CD4-positive, alpha-beta T cell treated with Interleukin-10 for 1 hour (primary cell): ENCODE measurements at places on chromosomes 1 and 21.
A peak's percentile ranks its signal among the peaks of the same experiment; 100 is the strongest.

DNA sequence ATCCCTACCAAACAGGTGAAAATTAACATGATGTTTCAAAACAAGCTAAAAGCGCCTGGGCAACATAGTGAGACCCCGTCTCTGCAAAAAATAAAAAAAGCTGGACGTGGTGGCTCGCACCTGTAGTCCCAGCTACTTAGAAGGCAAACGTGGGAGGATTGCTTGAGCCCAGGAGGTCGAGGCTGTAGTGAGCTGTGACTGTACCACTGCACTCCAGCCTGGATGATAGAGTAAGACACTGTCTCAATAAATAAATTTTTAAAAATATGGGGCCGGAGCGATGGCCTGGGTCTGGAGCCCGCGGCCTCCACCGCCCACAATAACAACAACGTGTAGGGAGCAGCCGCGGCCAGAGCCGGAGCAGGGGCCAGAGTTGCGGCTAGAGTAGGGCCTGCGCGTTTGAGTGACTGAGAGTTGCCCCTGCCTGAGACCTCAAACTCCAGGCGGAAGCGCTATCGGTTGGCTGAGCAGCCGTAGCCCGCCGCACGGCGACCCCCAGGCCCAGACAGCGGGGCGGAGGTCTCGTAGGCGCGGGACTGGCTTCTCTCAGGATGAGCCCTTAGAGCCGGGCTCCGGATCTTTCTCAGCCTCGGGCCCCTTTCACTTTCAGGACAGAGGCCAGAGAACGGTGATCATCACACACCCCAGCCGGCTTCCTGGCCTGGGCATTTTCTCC lies 41.4 kb downstream of the ZMYM1 start:
- DNase-seq: no peak

DNA sequence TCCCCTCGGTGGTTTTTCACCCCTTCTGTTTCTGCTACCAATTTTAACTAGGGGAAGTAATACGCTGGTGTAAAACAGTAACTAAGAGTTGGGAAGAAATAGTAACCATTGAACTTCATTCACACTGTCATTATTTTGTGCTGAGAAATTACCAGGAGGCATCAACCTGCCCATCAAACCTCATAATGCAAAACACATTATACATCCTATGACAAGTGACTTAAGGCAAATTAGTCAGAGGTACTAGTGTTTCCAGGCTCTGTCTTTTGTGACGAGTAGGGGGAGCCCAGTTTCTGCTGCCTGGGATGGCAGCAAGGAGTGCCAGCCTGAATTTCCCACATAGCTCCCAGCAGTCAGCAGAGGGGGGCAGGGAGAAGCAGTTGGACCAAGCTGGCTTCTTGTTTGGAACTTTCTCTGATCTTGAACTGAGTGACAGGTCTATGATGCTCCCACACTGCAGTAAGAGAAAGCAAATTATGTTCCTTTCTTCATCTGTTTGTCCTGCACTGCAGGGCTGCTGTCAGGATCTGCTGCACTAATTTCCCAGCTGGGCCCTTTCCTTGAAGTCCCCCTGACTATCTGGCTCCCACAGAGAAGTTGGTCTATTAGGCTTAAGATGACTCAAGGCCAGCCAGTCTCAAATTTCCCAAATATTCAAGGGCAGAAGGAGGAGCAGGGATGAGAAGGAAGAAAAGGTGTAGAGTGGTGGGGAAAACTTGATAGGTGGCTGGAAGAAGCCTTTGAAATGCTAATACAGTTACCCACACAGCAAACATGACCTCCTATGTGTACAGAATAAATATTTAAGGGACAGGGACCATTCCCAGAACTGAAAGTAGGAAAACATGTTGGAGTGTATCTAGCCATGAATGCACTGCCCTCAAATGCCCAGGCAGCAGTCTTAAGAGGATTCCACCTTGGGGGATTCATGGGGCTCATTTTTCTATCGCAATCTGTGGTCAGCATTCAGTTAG lies 322.8 kb downstream of the SEC16B start:
- DNase-seq: no peak

GRCh38 chr1:55631509-55631908 lies 416.3 kb upstream of the USP24 start:
- DNase-seq: no peak

DNA sequence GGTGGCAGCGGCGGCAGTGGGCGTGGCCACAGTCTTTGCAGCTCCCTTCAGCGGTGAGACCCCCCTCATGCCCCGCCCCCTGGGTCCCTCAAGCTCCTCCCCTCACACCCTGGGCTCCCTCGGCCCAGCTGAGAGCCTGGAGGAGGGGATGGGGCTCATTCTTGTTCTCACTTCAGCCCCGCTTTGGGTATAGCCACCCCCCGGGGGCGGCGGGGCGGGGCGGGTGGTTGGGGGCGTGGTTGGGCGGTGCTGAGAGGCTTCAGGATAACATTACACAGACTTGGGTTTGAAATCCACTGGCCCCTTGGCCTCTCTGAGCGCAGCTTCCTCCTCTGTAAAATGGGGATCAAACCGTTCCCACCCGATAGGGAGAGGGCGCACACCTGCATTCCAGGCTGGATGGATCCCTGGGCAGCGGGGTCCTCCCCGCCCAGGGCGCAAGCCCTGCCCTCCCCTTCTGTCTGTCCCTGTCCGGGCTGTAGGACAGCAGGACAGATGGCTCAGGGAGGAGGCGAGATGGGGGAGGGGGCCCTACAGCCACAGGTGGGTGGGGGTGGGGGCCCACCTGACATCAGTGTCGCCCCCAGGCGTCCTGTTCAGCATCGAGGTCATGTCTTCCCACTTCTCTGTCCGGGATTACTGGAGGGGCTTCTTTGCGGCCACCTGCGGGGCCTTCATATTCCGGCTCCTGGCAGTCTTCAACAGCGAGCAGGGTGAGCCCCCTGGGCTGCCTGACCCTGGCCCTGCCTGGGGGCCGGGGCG lies 5.1 kb downstream of the CLCNKA start:
- DNase-seq: peak; percentile 29

DNA sequence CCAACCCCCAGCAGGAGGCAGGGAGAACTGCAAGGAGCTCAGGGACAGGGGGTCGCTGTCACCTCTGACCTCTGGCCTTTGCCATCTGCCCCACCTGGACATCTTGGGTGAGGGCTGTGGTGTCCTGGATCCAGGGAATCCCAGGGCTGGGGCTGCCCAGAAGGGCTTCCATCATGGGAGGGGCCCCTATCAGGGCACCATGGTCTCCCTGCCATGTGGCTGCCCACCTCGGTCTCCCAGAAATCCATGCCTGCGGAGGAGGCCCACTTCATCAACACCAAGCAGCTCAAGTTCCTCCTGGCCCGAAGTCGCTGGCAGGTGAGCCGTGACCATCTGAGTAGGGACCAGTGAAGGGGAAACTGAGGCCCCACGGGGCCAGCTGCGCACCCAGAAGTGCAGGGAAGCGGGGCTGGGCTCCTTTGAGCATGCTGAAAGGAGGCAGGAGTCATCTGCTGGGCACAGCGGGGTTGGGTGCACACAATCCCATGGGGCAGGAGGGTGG lies 36.1 kb downstream of the TRIM11 start:
- DNase-seq: no peak

GRCh38 chr1:111989531-111990025 lies at the start of gene KCND3:
Gene KCND3 (minus strand): TSS chr1:111989668.
- DNase-seq: no peak

GRCh38 chr1:207892764-207893163 lies 18.2 kb downstream of the CD34 start:
- DNase-seq: no peak

- no peak for DNase-seq
Observed at GRCh38 chr1:62995173-62995572, 211.2 kb downstream of the ATG4C start.

DNA sequence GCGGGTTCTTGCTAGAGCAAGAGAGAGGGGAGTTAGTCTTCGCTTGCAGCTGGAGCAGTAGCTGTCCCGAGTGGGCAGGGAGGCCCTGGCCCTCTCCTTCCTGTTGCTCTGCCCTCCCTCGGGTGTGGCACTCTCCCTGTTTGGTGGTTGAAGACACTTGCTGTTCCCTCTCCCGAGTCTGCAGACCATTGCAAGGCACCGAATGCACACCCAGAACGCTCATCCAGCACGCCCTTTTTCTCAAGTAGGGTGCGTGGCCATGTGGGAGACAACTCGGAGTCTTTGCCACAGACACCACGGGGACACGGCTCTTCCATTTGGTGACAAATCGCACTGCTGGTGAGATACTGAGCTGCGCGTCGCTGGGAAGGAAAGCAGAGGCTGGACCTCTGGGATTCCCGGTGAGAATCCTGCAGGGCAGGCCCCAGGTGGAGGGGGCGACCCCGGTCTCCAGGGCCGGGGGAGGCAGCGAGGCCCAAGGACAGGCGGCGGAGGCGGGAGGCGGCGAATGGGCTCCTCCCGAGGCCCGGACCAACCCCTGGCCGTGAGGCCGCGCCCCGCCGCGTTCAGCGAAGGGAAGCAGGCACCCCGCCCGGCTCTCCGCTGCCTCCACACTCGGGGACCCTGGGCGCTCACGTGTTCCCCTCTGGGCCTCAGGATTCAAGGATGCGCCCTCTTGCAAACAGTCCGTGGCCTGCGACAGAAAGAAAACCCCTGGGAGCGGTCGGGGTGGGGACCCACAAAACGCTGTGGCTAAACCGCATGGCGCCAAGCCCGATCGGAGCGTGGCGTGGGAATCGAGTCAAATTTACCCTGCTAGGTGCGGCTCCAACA lies 10.4 kb upstream of the TMEM200B start:
- no peak for DNase-seq

- DNase-seq: no peak
Observed at GRCh38 chr1:38829368-38829767, 30.2 kb downstream of the RRAGC start.

GRCh38 chr1:221643404-221644144 lies 98.3 kb downstream of the DUSP10 start:
- no peak for DNase-seq

GRCh38 chr1:91682882-91683597 lies 182.4 kb downstream of the CDC7 start:
- no peak for DNase-seq

GRCh38 chr1:229203030-229203751 lies 67.7 kb upstream of the RAB4A start:
- DNase-seq: peak; percentile 10

GRCh38 chr1:244074559-244075171 lies 23.6 kb downstream of the ZBTB18 start:
- peak; percentile 78 for DNase-seq

DNA sequence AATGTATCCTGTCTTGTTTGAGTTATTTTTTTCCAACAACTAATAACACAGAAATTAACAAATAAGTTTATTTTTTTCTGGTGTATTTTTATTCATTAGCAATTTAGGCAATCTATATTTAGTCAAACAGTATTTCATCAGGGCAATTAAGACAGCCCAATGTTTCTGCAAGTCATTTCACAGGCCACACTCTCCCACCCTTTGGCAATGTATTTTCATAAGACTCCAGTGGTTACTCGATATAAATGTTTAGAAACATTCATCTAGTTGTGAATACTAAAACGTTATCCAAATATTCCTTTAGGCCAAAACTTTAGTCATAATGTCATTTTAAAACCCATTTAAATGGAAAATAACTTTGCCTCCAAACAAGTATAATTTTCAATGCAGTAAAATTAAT lies 142.1 kb downstream of the KCNT2 start:
- no peak for DNase-seq

DNA sequence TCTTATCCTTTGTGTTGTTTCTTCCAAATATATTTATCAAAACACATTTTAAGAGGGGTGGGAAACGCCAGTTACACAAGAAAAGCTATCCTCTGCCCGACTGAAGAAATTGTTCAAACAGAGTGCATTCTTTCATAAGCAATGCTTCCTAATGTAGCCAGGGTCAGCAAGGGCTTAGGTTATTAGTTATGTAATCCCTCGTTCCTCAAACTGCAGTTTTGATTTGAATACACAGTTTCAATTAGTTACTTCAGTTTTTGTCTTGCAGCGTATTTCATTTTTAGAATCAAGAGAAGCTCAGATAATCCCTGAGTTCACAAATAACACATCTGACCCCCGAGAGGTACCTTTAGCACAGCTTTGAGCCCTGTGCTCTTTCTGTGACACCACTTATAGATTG lies 141.7 kb upstream of the NRIP1 start:
- no peak for DNase-seq

DNA sequence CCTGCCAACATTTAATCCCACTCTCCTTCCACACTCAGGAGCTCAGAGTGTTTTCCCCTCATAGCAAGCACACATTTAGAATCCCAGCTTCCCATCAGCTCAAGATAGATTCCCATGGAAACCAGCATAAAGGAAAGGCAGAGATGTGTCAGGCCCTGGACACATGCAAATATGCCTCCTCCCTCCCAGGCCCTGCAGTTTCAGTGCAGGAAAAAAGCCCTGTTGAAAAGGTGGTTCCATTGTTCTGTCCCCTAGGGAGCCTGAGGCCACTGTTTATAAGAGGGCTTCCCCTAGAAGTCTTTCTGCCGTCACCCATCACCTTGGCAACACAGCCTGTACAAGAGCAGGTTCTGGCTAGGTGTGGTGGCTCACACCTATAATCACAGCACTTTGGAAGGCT lies 3.6 kb downstream of the CACNA1S start:
- no peak for DNase-seq

DNA sequence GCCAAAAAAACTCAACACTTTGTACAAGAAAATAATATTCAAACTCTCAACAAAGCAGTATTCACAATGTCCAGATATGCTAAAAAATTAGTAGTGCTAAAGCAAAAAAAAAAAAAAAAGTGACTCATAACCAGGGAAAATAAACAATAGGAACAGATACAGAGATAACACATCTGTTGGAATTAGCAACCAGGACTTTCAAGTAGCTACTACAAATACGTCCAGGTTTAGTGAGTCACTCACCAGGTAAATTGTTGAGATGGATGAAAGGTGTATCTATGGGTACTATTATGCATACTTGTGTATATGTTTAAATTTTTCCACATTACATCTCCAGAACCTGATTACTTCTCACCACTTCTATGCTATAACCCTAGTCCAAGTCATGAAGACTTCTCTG lies 144.8 kb upstream of the SLC35F3 start:
- DNase-seq: no peak

DNA sequence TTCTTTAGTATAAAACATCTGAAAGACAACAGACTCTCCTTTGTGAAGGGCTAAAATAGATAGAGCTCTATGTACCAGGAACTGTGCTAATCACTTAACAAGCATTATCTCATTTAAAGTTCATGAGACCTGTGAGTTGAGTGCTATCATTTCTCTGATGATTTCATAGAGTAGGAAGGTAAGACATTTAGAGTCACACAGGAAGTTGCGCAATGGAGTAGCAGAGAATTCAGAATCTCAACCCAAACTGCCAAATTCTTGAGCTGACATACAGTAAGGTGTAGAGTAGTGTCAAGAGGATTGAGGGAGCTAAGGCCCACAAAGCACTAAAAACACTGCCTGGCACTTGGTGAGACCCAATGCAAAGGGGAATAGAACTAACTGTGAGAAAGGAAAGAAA lies 384.3 kb downstream of the NTNG1 start:
- no peak for DNase-seq
